C1 segment of cervical spinal cord (tissue), 14 donors: ENCODE measurements at places on chromosomes 1 and 21.

- DNase-seq = no peak
These were observed 88.7 kb upstream of the EDN2 start for GRCh38 chr1:41573194-41573593.

GRCh38 chr1:163188947-163189346 lies 13.8 kb downstream of the RGS5 start:
- no peak for DNase-seq

GRCh38 chr1:222583079-222583478 lies 6.7 kb downstream of the TAF1A start:
- DNase-seq = no peak

DNA sequence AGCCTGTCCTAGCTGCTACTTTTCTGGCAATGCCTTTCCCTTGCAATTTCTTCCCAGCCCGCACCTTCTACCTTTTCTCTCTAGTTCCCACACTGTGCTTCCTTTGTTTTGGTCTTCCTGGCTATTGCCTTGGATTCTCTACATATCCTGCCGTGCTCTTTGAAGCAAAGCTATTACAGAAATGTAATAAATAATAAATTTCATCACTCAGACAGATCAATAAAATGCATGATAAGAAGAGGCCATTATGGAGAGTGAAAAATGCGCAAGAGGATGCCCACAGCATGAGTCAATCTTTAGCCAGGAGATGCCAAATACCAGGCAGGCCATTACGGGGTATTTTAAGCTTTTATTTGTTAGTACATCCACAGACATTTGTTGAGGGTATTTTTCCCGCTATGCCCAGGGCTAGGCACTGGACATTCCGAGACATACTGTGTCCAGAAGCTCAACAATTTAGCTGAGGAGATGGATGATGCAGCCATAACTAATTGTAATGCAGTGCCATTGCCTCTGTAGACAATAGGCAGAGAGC lies 163.6 kb downstream of the ST6GALNAC3 start:
- no peak for DNase-seq

GRCh38 chr1:45543581-45544417 lies 6.8 kb upstream of the AKR1A1 start:
- DNase-seq = peak; percentile 41

- no peak for DNase-seq
These were observed 40.5 kb upstream of the KCNE1 start for GRCh38 chr21:34552360-34553098.

GRCh38 chr1:10575616-10576015 lies 100.9 kb downstream of the PEX14 start:
- no peak for DNase-seq

DNA sequence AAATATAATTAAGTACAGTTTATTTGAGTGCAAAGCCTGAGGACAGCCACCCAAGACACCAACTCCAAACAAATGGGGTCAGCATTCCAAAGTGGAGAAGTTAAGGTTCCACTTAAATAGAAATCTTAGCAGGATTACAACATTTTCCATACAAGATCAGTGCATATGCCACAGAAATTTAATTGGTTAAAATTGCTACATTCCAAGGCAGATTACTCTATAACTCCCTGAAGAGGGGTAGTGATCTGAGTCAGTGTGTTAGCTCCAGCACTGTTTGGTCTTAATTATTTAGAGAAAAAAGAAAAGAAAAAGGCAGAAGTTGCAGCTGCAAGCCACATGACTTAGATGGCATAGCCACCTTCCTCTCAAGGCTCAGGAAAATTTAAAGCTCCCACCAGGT lies 297.5 kb downstream of the HHIPL2 start:
- DNase-seq = no peak

DNA sequence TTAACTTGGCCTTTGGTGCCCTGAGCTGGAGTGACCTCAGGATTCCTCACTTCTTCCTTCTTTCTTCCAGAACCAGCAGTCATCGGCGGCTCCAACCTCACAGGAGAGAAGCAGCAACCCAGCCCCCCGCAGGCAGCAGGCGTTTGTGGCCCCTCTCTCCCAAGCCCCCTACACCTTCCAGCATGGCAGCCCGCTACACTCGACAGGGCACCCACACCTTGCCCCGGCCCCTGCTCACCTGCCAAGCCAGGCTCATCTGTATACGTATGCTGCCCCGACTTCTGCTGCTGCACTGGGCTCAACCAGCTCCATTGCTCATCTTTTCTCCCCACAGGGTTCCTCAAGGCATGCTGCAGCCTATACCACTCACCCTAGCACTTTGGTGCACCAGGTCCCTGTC lies 6.3 kb upstream of the OLFML3 start:
- no peak for DNase-seq

DNA sequence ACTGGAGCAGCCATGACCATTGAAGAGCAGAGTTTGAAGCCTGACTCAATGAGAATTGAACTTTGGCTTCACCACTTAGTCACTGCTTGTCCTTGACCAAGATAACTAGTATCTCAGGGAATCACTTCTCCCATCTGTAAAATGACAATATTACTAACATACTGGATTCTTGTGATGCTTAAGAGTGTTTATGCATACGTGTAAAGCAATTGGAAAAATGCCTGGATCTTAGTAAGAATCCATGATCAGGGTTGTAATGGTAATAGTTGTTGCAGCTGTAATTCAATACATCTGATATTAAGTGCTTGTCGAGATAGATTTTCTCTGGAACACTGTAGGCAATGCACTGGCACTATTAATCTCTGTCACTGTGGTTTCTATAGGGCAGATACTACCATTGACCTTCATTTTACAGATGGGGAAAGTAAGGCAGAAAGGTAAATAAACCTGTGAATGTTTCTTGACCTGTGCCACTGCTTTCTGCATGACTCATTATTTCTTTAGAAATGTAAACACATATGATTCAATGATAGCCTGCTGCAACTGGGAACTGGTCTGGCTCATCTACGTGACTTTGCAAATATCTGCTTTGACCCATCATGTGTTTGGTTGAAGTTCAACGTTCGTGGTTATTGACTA lies 662.5 kb downstream of the PLA2G4A start:
- no peak for DNase-seq

GRCh38 chr1:213984387-213985208 lies 3.2 kb upstream of the PROX1 start:
- no peak for DNase-seq

- no peak for DNase-seq
These were observed 49.3 kb downstream of the ZC3H11B start for GRCh38 chr1:219563568-219563967.

- peak; percentile 22 for DNase-seq
These were observed 141.7 kb upstream of the HOOK1 start for GRCh38 chr1:59672851-59673572.

DNA sequence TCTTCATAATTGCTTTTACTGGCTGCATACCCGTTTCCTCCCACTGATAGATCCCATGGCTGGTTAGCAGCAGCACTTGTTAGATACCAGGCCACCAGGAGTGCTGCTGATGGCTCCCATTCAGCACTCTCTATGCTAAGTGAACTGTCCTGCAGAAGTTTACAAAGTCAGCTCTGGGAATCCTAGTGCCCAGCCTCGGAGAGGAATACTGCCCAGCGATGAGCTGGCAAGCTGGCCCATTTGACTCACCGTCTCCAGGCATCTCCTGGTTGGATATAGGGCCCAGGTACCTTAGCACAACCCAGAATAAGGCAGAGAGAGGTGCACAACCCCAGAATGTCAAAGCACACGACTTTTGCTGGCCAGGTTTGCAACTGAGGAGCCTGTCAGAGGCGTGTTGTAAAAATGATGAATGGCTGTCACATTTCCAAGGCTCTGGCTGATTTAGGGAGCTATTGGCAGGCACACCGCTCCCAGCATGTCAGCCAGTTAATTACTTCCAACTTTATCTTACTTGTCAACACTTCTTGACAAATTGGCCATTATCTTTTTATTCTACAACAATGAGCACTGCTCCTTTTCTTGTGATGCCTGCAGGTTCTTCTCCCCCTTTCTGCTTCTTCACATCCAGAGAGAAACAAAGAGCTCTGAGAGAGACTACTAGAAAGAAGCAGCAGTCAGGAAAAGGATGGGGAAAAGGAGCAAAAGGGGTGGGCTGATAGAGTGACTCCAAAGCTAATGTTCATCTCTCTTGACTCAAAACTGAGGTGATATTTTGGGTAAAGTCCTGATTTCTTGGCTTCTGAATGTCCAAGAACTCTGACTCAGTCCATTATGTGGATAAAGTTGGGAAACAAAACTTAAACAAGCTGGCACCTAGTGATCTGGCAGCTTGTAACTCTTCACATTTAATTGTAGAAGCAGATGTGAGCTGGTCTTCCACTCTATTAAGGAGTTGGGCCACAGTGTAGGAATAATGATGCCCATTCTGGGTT lies 10.8 kb upstream of the ANGPTL7 start:
- DNase-seq = no peak

DNA sequence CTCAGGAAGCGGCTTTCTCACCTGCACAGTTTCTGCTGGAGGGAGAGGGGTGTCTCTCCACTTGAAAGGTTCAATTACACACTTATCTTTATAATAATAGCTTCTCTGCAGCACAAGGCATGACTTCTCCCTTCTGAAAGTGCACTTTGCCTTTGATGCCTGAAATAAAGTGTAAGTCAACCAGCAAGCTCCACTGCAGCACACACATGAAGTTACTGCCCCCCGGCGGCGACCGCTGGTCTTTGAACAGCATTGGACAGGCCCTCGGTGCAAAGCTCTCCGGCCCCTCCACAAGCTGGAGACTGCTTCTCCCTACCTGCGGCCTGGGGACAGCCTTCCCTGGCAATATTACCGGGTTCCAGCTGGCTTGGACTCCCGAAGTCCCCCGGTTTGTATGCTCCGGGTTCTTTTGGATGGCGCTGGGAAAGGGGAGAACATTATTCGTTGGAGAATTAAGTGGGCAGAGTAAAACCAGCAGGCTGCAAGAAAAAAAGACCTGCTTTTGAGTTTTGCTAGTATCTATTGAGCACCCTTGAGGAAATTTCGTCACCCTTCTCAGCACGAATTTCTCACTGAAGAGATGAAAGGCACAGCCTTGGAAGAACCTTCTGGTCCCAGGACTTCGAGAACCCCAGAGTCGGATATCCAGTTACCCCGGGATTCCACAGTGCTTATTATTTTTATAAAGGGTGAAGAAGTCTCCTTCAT lies 11.8 kb downstream of the RCAN1 start:
- peak; percentile 83 for DNase-seq

DNA sequence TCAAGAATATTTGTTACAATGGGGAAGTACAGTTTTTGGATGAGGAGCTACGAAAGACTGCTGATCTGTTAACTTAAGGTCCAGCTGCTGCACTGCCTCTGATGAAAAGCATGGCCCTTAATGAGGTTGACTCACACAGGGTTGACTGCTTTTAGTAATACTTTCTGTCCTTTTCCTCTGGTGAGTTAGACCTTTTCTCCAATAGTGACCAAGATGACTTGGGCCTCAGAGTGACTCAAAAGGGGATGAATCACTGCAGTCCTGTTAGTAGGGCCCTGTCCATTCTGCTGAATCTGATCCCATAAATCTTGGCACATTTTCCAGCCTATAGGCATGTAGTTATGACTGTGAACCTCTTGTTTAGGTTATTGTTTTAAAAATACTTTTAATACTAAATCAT lies 2.7 kb downstream of the DISP1 start:
- DNase-seq = no peak

DNA sequence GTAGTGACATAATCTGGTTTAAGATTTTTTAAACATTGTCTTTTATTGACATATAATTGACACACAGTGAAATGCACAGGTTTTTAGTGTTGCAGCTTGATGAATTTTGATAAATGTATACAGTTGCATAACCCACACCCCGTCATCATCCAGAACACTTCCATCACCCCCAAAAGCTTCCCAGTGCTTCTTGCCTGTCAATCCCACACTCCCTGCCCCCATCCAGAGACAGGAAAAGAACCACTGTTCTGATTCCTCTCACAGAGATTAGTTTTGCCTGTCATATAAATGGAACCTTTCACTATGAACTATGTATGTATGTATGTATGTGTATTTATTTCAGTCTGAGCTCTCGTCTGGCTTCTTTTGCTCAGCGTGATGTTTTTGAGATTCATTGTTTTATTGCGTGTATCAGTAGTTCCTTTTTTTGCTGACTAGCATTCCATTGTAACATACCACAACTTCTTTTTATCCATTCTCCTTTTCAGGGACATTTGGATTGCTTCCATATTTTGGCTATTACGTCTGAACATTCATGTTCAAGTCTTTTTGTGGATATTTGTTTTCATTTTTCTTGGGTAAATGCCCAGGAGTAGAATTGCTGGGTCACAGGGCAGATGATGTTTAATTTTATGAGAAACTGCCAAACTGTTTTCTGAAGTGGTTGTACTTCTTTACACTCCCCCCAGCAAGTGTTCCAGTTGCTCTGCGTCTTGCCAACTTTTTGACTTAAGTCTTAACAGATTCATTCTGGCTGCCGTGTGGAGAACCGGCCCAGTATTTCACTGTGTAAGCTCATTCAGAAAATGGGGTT lies 8.7 kb downstream of the UBIAD1 start:
- DNase-seq = no peak

DNA sequence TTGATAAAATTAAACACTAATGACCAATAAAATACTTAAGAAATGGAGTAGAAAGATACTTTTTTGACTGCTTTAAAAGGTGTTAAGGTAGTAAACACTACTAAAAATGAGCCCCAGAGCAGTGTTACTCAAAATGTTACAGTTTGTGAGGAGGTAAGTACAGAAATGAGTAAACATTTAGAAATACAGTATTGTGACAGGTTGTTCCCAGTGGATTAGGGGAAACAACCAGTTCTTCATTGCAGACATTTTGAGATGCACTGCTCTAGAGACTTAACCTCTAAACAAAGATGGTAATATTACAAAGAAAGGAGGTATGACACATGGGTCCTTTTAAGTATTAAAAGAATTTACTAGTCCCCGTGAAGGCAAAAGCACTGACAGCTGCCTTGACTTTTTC lies 12.7 kb downstream of the DHX9 start:
- no peak for DNase-seq

GRCh38 chr1:200666309-200666708 lies 3.4 kb downstream of the DDX59 start:
- DNase-seq = no peak

DNA sequence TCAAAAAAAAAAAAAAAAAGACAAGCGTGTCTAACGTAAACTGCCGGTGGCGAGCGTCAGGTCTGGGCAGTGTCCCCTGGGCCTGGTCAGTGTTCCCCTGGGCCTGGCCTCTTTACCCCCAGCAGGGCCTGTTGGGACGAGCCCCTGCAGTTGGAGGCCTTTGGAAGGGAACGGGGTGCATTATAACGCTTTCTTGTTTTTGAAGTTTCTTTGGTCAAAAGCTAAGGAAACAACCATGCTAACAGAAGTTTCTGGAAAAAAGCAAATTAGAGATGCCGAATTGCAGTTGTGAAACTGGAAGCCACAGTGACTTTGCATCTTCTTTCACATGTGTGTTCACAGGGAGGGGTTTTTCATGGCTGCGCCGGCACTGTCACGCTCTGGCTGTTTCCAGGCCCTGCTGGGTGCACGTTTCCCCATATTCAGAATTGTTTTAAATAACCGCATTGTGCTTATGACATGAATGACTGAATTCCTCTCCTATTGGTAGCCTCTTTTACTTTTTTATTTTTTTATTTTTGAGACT lies 16.0 kb downstream of the RRP1 start:
- no peak for DNase-seq

GRCh38 chr1:869499-870244 lies 54.1 kb upstream of the SAMD11 start:
- DNase-seq = peak; percentile 20
